SK-N-SH treated with all-trans-retinoic acid at 6 μM for 48 hours (cell line): ENCODE measurements at places on chromosomes 5 and 9.

DNA sequence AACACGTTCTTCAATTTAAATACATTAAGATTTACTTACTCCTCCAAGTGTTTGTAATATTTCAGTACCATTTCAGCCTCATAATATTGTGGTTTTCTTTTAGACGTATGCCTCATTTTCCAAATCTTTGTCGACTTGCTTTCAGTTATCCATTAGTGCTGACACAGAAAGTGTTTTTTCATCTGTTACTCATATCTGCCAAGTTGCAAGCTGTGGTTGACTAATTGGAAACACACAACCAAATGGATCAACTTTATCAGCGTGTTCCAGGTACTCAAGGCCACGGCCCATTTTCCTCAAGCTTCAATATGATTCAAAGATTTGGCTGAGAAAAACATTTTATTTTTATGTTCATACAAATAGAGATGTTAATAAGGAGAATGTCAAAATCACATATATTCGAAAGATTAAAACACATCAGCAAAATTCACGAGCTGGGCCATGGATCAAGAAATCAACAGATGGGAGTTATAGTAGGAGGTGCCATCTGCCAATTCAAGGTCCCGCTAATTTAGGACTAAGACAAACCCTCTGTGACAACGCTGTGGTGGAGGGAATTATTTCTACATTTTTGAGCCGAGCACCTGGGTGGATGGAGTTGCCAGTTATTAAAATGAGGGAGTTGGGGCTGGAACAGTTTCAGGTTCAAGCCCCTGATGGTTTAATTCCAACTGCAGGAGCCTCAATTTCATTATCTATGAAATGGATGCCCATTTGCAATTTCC, 27.2 kb upstream of the CCNJL start:
- no peak for ATAC-seq

- no peak for ATAC-seq
These were observed 385.2 kb upstream of the KLF4 start for GRCh38 chr9:107874591-107875369.

- no peak for ATAC-seq
These were observed 3.3 kb upstream of the SLC25A46 start for GRCh38 chr5:110735556-110735955.

DNA sequence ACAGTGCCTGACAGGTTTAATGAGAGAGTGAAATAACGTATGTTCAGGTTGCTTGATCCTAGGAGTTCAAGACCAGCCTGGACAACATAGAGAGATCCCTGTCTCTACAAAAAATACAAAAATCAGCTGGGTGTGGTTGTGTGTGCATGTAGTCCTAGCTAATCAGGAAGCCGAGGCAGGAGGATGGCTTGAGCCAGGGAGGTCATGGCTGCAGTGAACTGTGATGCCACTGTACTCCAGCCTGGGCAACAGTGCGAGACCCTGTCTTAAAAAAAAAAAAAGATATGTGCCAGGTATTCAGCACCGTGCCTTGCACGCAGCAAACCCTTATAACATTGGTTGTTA, 38.8 kb upstream of the SPRY4 start:
- ATAC-seq, result no peak

DNA sequence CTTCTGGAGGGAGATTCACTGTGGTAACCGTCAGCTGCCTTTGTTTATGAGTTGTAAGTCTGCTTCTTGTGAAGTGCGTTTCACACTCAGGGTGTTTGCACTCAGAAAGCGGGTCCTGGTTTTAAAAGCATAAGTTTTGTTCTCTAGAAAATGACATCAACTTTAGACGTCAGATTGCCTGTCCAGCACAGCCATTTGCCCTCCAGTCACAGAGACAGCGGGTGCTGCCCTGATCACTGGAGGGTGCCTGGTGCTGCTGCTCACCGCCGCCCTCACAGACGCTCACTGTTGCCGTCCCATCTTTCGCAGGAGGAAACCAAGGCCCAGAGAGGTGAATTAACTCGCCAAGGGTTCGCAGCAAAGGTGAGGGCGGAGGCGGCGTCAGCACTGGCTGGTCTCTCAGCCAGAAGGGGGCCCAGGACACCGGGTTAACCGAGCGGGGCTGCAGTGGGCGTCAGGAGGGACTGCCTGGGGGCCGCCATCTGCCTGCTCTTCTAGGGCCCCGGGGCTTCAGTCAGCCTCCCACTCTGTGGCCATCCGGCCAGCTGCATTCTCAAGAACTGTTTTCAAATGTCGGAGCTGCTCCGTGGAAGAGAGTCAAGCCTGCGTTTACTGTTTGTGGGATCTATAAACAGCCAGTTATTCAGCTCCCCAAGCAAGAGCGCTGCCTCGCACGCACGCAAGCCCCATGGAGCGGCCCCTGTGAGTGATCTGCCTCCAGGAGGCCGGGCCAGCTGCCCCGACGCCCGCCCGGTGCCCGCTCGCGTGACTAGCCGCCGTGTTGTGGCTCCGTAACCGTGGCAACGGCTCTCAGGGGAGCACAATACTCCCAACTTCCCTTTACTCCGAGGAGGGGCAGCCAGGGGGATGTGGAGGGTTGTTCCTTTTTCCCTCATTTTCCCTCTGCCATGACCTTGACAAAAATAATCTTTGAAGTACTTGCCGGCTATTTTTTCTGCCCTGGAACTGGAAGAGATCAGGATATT, 43.4 kb upstream of the EXOC3 start:
- no peak for ATAC-seq

DNA sequence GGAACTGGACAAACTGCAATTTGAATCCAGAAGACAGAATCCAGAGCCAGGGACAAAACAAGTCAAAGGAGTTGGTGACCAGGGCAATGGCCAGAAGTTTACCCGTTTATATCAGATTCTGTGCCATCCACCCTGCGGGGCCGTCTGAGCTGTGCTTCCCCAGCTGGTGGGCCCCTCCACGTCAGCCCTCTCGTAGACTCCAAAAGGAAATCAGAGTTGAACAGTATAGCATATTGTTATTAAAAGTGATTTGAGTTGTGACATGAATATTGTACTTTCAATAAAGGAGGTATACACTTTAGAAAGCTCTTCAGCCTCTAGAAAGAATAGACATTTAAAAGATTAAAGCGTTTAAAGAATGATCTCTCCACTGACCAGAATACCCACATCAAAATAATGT, 102.4 kb downstream of the NFIB start:
- no peak for ATAC-seq
